Neural crest cell (in vitro differentiated cells): ENCODE measurements at places on chromosomes 2 and 18. TPM values are rescaled to one million over a fixed set of nuclear protein-coding genes. Genes with fewer than 3 reads are reported as not detected.

PLCD4 gene
- total RNA-seq: 0.37 and 1.1 TPM in 2 replicates

FOXD4L1 gene
- 0.23 and 0.52 TPM in 2 replicates for total RNA-seq

SMCHD1 gene
- total RNA-seq: 66.3 and 73.4 TPM in 2 replicates

MAL gene
- total RNA-seq: 0.48 and 0.65 TPM in 2 replicates

REEP1 gene
- 12.0 and 12.3 TPM in 2 replicates for total RNA-seq

DCTN1 gene
- total RNA-seq: 198 and 202 TPM in 2 replicates

DNA sequence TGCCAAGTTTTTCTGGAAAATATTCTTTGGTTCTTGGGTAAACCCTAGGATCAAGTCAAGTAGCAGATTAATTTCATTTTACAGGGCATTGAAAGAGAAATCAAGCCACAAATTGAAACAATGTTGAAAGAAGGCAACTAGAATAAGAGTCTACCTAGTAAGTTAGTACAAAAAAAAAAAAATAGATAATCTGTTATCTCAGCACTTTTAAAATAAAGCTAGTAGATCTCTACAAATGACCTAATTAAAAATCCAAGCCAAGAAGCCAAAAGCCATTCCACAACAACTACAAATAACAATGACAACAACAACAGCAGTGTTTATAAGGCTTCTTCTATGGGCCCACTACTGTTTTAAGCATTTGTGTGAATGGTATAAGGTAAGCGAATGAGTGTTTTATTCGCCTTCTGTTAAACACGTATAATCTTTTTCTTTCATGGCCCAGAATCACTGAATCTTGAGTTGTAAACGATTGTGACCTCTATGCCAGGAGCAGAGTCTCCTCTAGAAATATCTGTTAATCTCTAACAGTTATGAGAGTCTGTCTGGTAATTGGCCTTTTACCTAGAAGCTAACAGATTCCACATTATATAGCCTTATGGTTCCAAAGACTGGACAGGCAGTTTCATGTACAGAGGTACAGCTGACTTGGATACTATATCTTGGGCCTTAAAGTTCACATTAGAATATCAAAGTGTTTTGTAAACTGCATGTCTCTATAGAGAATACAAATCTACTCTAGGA lies 28.6 kb upstream of the CUL3 start:
- no peaks in the 10 kb centered on the region for H3K4me1 ChIP-seq
- no peak overlapping the region for H3K4me3 ChIP-seq
- H3K27me3 ChIP-seq: no peaks in the 10 kb centered on the region
- no peak overlapping the region for H3K27ac ChIP-seq
- no peak for DNase-seq

- no peaks in the 10 kb centered on the region for H3K36me3 ChIP-seq
- H3K27me3 ChIP-seq: no peaks in the 10 kb centered on the region
- no peak for DNase-seq
- no peak overlapping the region for H3K27ac ChIP-seq
These were observed 241.6 kb upstream of the NT5C1B start for GRCh38 chr2:18830962-18831361.

- H3K27me3 ChIP-seq: no peaks in the 10 kb centered on the region
- no peaks in the 10 kb centered on the region for H3K36me3 ChIP-seq
- H3K4me1 ChIP-seq: peaks cover 16% of the 10 kb centered on the region
- H3K27ac ChIP-seq: no peak overlapping the region
These were observed 149.2 kb downstream of the UXS1 start for GRCh38 chr2:106044859-106045258.

GRCh38 chr2:234394450-234394849 lies 102.4 kb downstream of the ARL4C start:
- no peaks in the 10 kb centered on the region for H3K36me3 ChIP-seq
- H3K4me1 ChIP-seq: peaks cover 14% of the 10 kb centered on the region
- H3K27ac ChIP-seq: no peak overlapping the region
- no peak for DNase-seq
- no peaks in the 10 kb centered on the region for H3K27me3 ChIP-seq
- H3K4me3 ChIP-seq: no peak overlapping the region

DNA sequence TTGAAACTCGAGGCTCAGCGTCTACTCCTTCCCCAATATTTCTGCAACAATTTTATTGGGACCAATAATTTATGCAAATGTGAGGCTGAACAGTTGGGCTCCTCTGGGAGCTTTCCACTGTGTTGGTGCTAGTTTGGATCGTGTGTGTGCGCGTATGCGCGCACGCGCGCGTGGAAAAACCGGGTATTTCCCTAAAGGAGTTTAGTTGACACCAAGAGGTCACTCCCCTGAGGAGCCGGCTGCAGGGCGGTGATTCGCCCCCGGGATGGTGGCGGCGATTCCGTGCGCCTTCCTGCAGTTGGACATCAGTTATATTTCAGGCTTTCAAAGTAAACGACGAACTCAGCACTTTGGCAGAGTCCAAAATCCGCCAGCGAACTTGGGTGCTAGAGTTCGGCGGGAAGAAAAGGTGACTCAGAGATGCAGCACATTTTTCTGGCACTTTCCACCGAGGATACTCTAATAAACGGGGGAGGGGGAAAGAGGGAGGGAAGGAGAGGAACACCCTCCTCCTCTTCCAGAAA lies 186.5 kb upstream of the FANCL start:
- H3K4me1 ChIP-seq: peaks cover 20% of the 10 kb centered on the region
- DNase-seq: peak; percentile 30
- no peaks in the 10 kb centered on the region for H3K36me3 ChIP-seq
- H3K27ac ChIP-seq: peak overlapping the region; percentile 95

GRCh38 chr18:54815086-54815485 lies 13.2 kb upstream of the RAB27B start:
- no peaks in the 10 kb centered on the region for H3K27me3 ChIP-seq
- no peaks in the 10 kb centered on the region for H3K36me3 ChIP-seq
- H3K4me1 ChIP-seq: peaks cover 9% of the 10 kb centered on the region
- H3K27ac ChIP-seq: no peak overlapping the region
- no peak for DNase-seq

DNA sequence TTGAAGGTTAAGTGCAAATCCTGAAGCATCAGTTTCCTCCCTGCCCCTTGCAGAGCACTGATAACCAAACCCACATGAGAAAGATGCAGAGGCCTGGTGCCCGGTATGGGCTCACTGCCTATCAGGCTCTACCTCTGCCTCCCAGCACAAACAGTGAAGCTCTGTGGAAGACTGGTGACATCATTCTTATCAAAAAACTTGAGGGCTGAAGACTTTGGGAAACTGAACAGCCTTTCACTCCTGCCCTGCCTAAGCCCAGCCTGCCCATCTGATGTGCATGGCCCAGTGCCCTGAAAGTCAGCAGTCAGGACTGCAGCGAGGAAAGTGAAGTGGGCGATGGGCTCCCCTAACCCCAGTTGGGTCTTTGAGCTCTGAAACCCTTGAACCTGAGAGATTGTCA lies 174.8 kb upstream of the ARL4C start:
- peaks cover 32% of the 10 kb centered on the region for H3K27me3 ChIP-seq
- no peak overlapping the region for H3K27ac ChIP-seq
- H3K4me3 ChIP-seq: no peak overlapping the region
- peaks cover 54% of the 10 kb centered on the region for H3K4me1 ChIP-seq
- H3K36me3 ChIP-seq: peaks cover 4% of the 10 kb centered on the region

DNA sequence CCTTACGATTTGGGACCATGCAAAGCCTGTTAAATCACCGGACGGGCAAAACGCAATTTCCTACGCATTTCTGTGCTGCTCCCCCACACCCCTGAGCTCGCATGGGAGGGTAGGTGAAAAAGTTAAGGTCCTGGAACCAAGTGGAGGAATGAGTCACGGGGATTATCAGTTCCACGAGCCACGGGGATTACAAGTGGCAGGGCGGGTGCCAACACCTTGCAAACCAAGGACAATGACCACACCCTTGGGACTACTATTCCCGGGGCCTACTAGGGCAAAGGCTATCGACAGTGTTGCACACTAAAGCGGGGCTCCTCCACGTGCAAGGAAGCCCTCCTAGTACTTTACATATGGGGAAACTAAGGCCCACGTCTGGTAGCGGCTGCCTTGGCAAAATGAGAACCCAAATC lies 447 bp downstream of the RETSAT start:
- H3K27me3 ChIP-seq: no peaks in the 10 kb centered on the region
- peak overlapping the region; percentile 93 for H3K27ac ChIP-seq
- no peak for DNase-seq
- H3K4me1 ChIP-seq: peaks cover 37% of the 10 kb centered on the region
- H3K4me3 ChIP-seq: peak overlapping the region; percentile 99

- H3K27me3 ChIP-seq: no peaks in the 10 kb centered on the region
- H3K36me3 ChIP-seq: no peaks in the 10 kb centered on the region
- no peak for DNase-seq
- peaks cover 56% of the 10 kb centered on the region for H3K4me1 ChIP-seq
- no peak overlapping the region for H3K4me3 ChIP-seq
These were observed 22.3 kb downstream of the IL1B start for GRCh38 chr2:112814278-112814677.

- peaks cover 10% of the 10 kb centered on the region for H3K27me3 ChIP-seq
- no peak for DNase-seq
- H3K4me1 ChIP-seq: no peaks in the 10 kb centered on the region
- H3K36me3 ChIP-seq: no peaks in the 10 kb centered on the region
- H3K27ac ChIP-seq: no peak overlapping the region
These were observed 32.5 kb upstream of the PLB1 start for GRCh38 chr2:28463211-28463816.

DNA sequence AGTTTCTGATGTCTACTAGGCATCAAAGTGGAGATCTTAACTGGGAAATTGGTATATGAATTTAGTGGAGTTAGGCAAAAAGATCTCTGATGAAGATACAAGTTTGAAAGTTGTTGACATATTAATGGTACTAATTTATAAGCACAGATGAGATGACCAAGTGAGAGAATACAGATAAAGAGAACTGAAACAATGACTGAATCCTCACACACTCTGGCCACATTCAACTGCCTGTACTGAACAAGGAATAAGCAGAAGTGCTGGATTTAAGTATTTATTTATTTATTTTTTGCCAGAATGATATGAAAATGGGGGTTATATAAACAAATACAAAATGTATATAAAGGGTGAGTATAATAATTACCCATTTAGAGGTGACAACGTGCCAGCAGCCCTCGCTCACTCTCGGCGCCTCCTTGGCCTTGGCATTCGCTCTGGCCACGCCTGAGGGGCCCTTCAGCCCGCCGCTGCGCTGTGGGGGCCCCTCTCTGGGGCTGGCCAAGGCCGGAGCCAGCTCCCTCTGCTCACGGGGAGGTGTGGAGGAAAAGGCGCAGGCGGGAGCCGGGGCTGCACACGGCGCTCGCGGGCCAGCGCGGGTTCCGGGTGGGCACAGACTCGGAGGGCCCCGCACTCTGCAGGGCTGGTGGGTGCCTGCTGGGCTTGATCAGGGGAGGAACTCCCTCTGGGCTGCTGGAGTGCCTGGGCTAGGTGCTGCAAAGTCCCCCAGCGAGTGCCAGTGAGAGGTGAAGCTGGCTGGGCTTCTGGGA lies 1363.9 kb upstream of the CRIM1 start:
- no peak overlapping the region for H3K27ac ChIP-seq
- H3K4me1 ChIP-seq: no peaks in the 10 kb centered on the region
- H3K36me3 ChIP-seq: no peaks in the 10 kb centered on the region
- H3K4me3 ChIP-seq: no peak overlapping the region

DNA sequence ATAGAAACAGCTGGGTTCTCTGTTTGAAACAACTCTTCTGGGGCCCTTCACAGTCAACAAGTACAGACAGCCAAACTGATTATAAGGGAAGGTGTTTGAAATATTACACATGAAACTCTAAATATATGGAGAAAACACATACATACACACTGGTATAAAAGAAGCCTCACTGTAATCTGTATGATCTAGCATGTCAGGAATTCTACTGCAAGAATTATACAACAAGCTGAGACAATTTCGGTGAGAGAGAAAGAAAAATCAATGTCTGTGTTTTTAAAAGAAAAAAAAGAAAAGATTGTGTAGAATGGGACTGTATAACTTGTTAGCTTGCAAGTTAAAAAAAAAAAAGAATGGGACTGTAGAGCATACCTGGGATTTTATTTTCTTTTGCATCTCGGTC lies 26.3 kb downstream of the IRS1 start:
- H3K4me1 ChIP-seq: peaks cover 30% of the 10 kb centered on the region
- H3K4me3 ChIP-seq: no peak overlapping the region
- H3K27ac ChIP-seq: peak overlapping the region; percentile 70
- no peaks in the 10 kb centered on the region for H3K27me3 ChIP-seq

GRCh38 chr2:128638341-128639119 lies 319.9 kb upstream of the HS6ST1 start:
- H3K27me3 ChIP-seq: no peaks in the 10 kb centered on the region
- DNase-seq: peak; percentile 62
- peak overlapping the region; percentile 98 for H3K27ac ChIP-seq
- H3K4me1 ChIP-seq: peaks cover 53% of the 10 kb centered on the region

DNA sequence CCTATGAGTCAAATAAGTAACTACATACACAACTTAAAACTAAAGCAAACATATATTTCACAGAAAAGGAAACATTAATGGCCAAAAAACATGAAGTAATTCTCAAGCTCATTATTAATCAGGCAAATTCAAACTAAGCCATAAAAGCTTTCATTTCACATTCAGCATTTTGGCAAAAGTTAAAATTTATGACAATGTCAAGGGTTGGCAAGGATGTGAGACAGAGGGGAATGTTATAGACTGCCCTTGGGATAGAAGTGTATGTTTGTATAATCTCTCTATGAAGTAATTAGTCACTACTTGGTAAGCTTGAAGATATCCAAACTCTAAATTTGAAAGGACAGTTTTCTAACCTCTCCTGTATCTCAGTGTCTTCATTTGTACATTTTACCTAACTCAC lies 539.4 kb downstream of the RIT2 start:
- no peak for DNase-seq
- H3K4me1 ChIP-seq: no peaks in the 10 kb centered on the region
- H3K4me3 ChIP-seq: no peak overlapping the region

DNA sequence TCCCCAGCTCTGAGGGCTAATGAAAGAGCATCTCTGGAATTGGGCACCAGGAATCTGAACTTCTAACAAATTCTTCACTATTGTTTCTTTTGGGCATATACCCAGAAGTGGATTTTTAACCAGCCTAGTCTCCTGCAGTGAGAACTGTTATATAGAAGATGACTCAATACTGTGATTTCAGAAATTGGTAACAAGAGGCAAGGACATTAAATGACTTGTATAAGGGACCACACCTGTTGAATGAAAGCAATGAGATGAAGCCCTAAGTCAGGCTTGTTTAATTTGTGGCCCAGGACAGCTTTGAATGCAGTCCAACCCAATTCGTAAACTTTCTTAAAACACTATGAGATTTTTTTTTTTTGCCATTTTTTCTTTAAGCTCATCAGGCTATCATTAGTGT lies 57.9 kb downstream of the EPC2 start:
- no peaks in the 10 kb centered on the region for H3K4me1 ChIP-seq
- no peak for DNase-seq
- no peak overlapping the region for H3K4me3 ChIP-seq
- no peaks in the 10 kb centered on the region for H3K27me3 ChIP-seq
- H3K36me3 ChIP-seq: peaks cover 75% of the 10 kb centered on the region

GRCh38 chr2:81786811-81787210 lies 1482.3 kb upstream of the LRRTM1 start:
- no peak overlapping the region for H3K27ac ChIP-seq
- H3K36me3 ChIP-seq: no peaks in the 10 kb centered on the region
- no peak overlapping the region for H3K4me3 ChIP-seq
- H3K4me1 ChIP-seq: no peaks in the 10 kb centered on the region

DNA sequence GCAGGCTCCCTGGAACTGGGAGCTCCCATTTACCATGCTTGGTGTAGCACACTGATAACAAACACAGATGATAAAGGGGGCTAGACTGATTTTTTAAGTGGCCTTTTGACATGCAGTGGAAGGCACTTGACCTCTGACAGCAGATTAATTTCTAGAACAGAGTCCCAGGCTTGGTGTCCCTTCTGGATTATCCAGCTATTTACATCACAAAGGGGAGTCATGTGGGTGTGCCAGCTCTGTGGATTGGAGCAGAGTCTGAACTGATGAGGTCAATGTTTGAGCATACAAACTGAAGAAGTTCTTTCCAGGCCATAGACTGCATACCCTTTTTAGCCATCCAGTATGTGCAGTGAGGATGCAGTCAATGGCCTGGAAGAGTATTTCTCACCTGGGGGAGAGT lies 31.5 kb upstream of the SIX2 start:
- DNase-seq: no peak
- H3K27me3 ChIP-seq: peaks cover 27% of the 10 kb centered on the region
- H3K27ac ChIP-seq: no peak overlapping the region
- H3K4me3 ChIP-seq: no peak overlapping the region
- H3K36me3 ChIP-seq: no peaks in the 10 kb centered on the region
